Stimulated activated CD8-positive, alpha-beta memory T cell treated with anti-CD3 and anti-CD28 coated beads, Interleukin-4, amount 100 ng/mL, for 1 hour (primary cell): ENCODE measurements at places on chromosomes 4 and X.

GRCh38 chr4:76106442-76106841 is 31.9 kb downstream of the ART3 start:
- no peak for DNase-seq

DNA sequence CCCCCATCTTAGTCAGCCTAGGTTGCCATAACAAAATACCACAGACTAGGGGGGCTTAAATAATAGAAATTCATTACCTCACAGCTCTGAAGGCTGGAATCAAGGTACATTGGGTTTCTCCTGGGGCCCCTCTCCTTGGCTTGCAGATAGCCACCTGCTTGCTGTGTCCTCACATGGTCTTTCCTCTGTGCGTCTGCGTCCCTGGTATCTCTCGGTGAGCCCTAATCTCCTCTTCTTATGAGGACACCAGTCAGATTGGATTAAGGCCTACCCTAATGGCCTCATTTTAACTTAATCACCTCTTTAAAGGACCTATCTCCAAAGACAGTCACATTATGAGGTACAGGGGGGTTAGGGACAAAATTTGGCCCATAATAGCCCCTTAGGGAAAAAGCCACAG is 98.0 kb downstream of the SH3KBP1 start:
- no peak for DNase-seq

- DNase-seq, result no peak
Measured at GRCh38 chr4:146311238-146311970, 97.1 kb downstream of the REELD1 start.

- DNase-seq, result no peak
Measured at GRCh38 chr4:186400676-186401075, 134.7 kb downstream of the F11 start.

- no peak for DNase-seq
Measured at GRCh38 chr4:84814094-84814750, 152.3 kb downstream of the WDFY3 start.

DNA sequence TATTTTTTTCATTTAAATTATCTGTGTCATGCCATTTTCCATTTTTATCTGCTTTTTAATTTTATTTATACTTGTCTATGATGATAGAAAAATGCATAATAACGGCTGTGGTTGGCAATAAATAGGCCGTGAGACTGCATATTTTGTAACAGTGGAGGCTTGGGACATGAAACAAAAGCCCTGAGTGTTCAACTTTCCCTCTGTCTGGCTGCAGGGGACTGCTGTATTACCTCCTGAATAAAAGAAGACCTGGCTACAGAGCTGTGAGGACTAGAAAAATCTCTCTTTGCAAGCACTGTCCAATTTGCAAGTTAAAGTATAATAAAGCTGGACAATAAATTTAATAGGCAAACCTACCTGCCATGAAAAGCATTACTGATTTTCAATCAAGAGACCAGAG is 82.1 kb downstream of the MAGEB10 start:
- no peak for DNase-seq

DNA sequence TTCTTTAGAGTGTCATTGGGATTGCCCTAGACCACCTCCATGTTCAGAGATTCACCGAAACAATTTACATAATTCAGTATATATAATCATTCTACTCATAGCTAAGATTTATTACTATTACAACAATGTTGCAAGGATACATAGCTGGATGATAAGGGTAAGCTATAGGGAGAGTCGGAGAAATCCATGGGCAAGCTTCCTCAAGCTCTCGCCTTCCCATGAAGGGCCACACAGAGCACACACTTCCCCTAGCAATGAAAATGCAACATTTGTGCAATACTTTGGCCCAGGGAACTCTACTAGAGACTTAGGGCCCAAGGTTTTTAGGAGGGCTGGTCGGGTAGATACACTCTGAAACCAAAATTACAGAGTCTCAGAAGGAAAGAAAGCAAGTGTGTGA is 49.7 kb upstream of the ABCG2 start:
- no peak for DNase-seq

GRCh38 chr4:177517862-177518261 is 75.6 kb upstream of the AGA start:
- no peak for DNase-seq

DNA sequence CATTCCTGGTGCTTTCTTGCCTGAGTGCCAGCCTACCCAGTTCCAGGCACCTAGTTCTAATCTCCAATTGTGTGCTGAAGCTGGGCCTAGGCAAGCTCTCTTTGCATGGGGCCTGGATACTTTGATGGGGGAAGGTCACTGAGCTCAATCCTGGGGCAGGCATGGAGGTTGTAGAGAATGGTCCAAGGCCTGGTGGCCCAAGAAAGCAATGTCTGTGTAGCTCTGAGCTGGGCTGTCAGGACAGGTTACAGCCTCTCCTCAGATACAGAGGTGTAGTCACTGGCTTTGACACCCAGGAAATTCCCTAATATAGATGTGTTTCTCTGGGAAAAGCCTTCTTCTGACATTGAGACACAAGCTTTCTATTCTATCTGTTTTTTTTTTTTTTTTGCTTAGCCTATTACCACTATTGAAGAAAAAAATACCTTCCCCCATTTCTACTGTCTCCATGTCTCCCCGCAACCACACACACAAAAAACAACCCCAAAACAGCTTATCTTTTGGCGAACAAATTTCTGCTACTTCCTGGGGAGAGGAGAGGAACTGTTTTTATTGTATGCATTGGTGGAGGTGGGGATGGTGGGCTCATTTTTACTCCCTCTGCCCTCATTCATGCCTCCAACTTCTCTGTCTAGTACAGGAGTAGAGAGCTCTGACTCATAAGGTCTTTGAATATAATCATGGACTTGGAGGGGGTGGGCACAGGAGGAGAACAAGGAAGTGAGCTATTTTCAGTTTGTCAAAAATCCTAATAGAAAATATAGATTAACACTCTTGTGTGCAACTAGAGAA is 66.7 kb upstream of the DHX15 start:
- DNase-seq, result no peak

DNA sequence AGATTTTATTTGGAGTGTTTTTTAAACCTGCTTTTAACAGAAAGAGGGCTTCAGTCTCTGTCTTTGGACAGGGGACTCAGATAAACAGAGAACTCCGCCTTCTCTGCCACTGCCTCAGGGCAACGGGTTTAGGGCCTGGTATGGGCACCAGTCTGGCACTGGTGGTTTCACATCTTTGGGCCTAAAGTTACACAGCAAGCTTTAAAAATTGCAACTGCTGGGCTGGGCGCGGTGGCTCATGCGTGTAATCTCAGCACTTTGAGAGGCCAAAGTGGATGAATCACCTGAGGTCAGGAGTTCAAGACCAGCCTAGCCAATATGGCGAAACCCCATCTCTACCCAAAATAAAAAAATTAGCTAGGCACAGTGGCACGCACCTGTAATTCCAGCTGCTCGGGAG is 10.3 kb upstream of the NAT8L start:
- DNase-seq, result no peak

GRCh38 chr4:13535708-13536361 is 8.5 kb downstream of the NKX3-2 start:
- DNase-seq, result no peak

DNA sequence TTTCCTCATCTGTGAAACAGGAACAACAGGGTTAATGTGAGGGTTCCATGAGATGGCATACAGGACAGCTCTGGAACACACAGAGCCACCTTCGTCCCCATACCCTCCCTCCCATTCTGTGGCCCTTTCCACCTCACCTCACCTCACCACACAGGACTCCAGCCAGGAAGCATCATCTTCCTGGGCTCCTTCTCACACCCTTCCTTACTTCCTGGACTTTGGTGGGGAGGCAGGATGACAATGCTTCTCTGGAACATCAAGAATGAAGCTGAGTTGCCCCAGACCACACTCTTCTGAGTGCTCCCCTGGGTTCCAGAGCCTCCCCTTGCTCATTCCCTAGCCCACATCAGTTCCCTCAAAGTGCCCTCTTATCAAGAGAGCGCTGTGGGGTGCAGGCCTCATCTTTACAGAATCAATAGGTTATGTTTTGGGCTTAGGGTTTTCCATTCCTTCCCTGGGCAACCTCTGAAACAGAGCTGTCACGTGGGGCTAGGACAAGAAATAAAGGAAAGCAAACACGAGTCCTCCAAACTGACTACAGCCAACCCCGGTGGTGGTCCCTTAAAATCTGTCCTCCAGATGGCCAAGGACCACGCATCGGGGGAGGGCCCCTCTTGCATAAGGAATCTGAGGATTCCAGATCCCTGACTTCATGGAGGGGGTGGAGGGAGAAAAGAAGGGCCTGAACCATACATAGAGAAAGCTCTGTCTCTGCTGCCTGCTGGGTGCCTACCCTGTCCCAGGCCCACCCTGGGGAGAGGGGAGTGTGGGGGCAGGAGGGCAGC is 74.4 kb upstream of the ATP6AP2 start:
- DNase-seq, result no peak

- no peak for DNase-seq
Measured at GRCh38 chr4:140497747-140498636, at the start of gene MGAT4D. TSS of gene MGAT4D (minus strand) at chr4:140498293. CDS start at chr4:140498222, 71 bp downstream.

GRCh38 chrX:37405956-37406355 is 56.8 kb downstream of the PRRG1 start:
- no peak for DNase-seq

DNA sequence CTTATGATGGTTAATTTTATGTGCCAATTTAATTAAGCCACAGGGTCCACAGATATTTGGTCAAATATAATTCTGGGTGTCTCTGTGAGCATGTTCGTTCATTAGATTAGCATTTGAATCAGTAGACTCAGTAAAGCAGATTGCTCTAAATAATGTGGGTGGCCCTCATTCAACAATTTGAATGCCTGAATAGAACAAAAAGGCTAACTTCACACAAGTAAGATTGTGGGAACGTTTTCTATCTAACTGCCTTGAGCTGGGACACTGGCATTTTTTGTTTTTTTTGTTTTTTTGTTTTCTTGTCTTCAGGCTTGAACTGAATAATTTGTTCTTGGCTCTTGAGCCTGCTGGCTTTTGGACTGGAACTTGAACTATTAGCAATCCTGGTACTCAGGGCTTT is 292.4 kb upstream of the SPANXN4 start:
- no peak for DNase-seq

DNA sequence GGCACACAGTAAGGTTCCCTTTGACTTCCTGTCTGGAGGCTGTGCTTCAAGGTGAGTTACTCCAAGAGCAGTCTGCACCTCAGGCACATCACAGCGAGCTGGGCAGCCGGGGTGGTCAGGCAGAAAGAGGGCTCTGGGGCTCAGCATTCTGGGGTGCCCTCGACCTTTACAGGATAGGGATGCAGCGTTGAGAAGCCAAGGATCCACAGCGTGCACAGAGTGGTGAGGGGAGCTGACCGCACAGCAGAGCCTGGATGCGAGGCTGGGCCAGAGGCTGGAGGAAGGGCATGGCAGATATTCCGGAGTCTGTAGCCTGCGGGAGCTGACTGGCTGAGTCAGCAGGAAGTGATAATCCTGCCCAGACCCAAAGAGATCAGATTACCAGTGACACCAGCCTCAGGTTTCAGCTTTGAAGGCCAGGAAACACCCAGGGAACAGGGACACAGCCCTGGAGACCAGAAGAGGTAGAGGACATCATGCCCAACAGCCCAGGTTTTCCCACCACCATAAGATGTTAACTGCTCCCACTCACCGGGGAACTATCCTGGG is 38.4 kb upstream of the PDLIM3 start:
- no peak for DNase-seq

DNA sequence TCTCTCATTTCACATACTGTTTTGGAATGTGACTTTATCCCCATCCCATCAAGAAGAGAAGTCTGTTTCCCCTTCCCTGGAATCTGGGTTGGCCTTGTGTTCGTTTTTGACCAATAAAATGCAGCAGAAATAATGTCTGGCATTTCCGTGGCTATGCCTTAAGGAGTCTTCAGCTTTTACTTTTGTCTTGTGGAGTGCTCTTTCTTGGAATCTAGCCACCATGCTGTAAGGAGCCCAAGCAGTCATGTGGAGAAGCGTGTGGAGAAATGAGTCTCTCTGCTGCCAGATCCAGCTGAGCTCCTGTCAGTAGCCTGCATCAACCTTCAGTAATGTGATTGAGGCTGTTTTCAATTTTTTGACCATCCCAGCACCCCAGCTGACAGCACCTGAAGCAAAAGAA is 84.4 kb upstream of the ARMCX2 start:
- DNase-seq, result no peak

DNA sequence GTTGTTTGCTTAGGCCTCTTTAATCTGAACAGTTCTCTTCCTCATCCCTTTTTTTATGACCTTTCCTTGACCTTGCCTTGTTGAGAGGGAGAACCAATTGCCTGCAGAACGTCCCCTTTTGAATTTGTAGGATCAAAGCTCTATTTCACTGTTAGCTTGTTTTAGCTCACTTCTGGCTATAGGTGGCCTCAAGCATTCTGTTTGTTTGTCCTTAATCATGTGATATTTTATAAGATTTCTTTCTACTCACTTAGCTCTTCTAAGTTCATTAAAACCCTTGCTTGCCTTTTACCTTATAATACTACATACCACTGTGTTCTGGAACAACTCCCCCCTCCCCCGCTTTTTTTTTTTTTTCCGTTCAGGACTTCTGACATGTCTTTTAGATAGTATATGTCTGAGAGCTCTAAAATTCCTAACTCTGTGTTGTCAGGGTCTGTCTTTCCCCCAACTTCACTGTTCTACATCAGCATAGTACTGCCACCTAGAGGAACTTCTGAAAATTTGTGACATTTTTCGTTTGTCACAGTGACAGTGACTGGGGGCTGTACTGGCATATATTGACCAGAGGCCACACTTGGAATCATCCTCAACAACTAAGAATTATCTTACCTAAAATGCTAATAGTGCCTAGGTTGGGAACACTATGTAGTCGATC is 128.5 kb downstream of the LARP7 start:
- DNase-seq, result no peak

GRCh38 chrX:10393899-10394298 is 226.5 kb downstream of the MID1 start:
- no peak for DNase-seq

- no peak for DNase-seq
Measured at GRCh38 chr4:150624055-150624454, 42.1 kb downstream of the MAB21L2 start.

GRCh38 chr4:139797287-139797686 is 131.7 kb downstream of the MGST2 start:
- DNase-seq, result no peak

DNA sequence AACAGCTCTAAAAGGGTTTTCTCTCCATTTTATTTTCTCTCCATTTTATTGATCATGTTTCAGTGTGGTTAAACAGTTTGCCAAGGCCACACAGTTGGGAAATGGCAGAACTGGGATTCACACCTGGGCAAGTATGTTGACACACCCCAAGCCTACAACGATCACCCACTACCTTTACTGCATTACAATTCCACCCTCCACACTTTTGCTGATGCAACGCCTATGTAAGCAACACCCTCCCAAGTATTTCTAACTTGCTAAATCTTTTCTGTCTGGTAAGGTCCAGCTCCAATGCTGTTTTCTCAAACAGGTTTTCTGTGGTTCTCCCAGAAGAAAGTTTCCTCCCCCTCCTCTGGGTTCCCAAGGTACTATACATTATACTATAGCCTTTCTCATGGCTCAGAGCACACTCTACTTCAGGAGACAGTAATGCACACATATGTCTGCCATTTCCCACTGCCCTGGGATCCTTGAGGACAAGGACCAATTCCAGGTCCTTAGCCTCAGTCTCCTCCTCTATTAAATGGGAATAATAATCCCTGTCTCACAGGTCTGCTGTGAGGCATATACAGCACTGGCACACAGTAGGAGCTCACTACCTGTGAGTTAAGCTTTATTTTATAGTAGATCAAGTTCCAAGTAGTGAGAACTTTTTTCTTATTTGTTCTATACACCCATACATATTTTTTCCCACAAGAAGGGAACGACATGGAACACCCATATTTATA is 27.9 kb downstream of the IQSEC2 start:
- DNase-seq, result no peak
